AG08395 (cell line): ENCODE measurements at places on chromosomes 2 and 18.
A peak's percentile ranks its signal among the peaks of the same experiment; 100 is the strongest.

GRCh38 chr2:222878877-222879603, 18.2 kb downstream of the ACSL3 start:
- peak; percentile 58 for DNase-seq

GRCh38 chr2:28676152-28676835, 75.3 kb upstream of the PPP1CB start:
- DNase-seq: no peak

GRCh38 chr18:45569566-45570275, 45.6 kb upstream of the SLC14A2 start:
- DNase-seq: no peak

DNA sequence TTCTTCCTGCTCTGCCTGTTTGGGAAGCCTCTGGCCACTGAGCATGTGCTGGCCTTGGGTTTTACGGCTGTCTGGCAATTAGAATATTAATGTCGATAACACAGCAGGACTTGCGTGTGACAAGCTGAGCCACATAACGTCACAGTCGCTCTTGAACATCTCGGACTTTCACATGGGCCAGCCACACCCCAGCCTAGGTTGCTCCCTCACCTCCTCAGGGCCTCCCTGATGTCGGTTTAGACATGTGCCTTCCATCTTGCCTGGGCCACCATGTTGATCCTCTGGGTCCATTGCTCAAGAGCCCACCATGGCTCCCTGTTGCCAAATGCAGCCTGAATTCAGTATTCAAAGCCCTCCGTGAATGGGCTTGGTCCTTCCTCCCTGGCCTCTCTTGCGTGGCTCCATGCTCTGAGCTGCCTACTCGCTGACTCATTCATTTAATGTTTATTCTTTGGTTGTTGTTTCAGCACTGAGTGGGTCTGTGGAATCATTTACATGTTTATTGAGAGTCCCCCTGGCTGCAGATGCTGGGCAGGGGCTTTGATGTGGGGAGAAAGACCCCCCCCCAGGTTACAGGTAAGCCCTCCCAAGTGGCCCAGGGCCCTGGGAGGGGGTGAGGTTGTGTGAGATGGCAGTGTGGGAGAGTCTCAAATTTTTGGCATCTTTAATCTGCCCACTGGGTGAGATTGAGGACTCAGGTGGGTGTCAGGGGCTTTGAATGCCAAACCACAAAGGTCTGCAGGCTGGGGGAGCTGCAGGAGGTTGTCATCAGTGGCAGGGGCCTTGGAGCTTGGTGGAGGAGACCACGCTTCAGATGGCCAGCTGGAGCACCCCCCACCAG, 62.0 kb downstream of the ODC1 start:
- DNase-seq: peak; percentile 62

- DNase-seq: no peak
Observed at GRCh38 chr2:31940920-31941319, 69.9 kb downstream of the MEMO1 start.

DNA sequence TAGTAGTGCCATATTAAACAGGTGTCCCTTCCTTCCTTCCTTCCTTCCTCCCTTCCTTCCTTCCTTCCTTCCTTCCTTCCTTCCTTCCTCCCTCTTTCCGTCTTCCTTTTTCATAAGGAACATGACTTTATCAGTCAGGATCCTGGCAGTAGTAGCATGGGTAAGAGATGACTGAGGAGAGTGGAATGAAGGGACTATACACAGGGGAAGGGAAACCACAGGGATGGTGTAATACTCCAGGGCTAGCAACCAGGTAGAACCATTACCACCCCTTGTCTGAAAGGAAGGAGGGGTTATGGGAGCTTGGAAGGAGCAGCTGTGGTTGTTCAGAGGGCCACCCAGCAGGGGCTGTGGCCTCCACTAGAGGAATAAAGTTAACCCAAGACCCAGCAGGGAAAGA, 23.2 kb upstream of the KDM3A start:
- no peak for DNase-seq

DNA sequence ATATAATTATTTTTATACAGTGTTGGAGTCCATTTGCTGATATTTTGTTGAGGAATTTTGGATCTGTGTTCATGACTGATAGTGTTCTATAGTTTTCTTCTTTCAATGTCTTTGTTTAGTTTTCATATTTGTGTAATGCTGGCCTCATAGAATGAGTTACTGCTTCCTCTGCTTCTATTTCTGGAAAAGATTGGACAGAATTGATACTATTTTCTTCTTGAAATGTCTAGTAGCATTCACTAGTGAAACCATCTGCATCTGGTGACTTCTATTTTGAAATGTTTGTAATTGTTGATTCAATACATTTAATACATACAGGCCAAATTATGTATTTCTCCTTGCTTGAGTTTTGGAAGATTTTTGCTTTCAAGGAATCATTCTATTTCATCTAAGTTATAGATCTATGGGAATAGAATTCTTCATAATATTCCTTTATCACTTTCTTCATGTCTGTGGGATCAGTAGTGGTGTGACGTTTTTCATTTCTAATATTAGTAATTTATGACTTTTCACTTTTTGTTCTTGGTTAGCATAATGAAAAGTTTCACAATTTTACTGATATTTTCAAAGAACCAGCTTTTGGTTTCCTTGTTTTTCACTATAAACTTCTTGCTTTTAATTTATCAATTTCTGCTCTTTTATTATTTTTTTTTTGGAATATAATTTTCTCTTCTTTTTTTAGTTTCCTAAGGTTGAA, 509.9 kb upstream of the VRK2 start:
- DNase-seq: no peak
